Activated CD4-positive, alpha-beta T cell treated with anti-CD3 and anti-CD28 coated beads, Interleukin-2, amount 10 ng/mL, durations not matched to agents 24 days and 14 days (primary cell): ENCODE measurements at places on chromosomes 12 and 14. TPM values are rescaled to one million over a fixed set of nuclear protein-coding genes. Genes with fewer than 3 reads are reported as not detected.
A peak's percentile ranks its signal among the peaks of the same experiment; 100 is the strongest.

The DBX2 gene
- total RNA-seq = not detected in 2 replicates

DNA sequence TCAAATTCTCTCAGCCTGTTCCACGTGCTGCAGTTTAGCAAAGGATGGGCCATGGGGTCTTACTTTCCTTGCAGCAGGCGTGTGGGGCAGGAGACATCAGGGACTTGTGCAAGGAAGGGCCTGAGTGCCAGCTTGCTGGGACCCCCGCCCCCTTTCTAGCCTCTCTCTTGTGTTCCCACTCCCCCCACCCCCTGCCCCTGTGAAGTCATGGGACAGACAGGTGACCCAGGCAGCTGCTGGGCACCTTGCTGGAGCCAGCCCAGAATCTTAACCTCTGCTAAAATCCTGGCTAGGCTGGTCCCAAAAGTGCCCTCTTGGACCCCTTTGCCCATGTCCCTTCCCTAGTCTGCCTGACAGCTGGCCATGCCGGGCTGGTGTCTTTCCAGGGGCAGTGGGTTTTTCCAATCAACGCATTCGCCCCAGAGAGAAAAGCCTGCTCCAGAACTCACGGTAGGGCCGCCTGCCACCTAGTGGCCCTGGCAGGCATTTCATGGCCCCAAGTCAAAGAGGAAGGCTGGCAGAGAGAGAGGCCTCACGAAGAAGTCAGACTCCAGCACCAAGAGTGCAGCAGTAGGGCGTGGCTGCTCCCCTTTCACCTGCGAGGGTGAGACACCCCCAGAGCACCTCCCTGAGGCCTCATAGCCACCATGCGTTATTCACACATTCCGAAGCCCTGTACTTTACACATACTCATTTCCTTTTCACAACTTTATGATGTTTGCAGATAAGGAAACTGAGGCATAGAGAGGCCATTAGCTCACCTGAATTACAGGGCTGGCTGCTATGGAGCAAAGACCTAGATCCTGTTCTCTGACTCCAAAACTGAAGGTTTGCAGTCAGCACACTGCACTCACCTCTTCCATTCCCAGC lies 67.4 kb downstream of the LGMN start:
- H3K27ac ChIP-seq = peak overlapping the region; percentile 48
- peaks cover 29% of the 10 kb centered on the region for H3K4me1 ChIP-seq
- no peaks in the 10 kb centered on the region for H3K27me3 ChIP-seq
- DNase-seq = peak; percentile 93
- no peak overlapping the region for H3K4me3 ChIP-seq

DNA sequence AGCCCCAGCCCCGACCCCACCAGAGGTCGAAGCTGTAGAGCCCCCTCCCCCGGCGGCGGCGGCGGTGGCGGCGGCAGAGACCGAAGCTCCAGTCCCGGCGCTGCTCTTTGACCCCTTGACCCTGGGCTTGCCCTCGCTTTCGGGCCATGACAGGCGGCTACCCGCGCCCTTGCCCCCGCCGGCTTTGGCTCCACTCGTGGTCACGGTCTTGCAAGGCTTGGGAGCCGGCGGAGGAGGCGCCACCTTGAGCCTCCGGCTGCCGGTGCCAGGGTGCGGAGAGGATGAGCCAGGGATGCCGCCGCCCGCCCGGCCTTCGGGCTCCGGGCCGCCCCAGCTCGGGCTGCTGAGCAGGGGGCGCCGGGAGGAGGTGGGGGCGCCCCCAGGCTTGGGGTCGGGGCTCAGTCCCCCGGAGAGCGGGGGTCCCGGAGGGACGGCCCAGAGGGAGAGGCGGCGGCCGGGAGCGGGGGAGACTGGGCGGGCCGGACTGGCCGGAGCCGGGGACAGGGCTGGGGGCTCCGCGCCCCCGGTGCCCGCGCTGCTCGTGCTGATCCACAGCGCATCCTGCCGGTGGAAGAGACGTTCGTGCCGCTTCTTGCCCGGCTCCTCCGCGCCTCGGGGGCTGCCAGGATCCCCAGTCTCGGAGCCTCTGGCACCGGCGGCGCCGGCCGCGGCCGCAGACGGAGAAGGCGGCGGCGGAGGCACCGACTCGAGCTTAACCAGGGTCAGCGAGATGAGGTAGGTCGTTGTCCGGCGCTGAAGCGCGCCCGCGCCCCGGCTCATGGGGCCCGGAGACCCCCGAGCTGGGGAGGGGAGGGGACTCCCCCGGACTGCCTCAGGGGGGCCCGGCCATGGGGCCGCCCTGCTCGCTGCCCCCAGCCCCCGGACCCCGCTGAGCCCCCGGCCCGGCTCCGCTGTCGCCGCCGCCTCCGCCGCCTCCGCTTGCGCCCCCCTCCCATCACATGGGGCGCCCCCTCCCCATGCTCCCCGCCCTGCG lies 778 bp downstream of the AGAP2 start:
- H3K36me3 ChIP-seq = peaks cover 30% of the 10 kb centered on the region
- no peak for DNase-seq
- no peak overlapping the region for H3K4me3 ChIP-seq
- no peak overlapping the region for H3K27ac ChIP-seq
- no peaks in the 10 kb centered on the region for H3K27me3 ChIP-seq

- peaks cover 49% of the 10 kb centered on the region for H3K36me3 ChIP-seq
- H3K27me3 ChIP-seq = no peaks in the 10 kb centered on the region
- H3K4me1 ChIP-seq = peaks cover 22% of the 10 kb centered on the region
These were observed 430.9 kb downstream of the PCNX1 start for GRCh38 chr14:71338153-71338552.

GRCh38 chr14:55609681-55610080 lies 29.7 kb downstream of the KTN1 start:
- no peak overlapping the region for H3K4me3 ChIP-seq
- H3K27ac ChIP-seq = no peak overlapping the region
- no peak for DNase-seq
- H3K4me1 ChIP-seq = peaks cover 7% of the 10 kb centered on the region

DNA sequence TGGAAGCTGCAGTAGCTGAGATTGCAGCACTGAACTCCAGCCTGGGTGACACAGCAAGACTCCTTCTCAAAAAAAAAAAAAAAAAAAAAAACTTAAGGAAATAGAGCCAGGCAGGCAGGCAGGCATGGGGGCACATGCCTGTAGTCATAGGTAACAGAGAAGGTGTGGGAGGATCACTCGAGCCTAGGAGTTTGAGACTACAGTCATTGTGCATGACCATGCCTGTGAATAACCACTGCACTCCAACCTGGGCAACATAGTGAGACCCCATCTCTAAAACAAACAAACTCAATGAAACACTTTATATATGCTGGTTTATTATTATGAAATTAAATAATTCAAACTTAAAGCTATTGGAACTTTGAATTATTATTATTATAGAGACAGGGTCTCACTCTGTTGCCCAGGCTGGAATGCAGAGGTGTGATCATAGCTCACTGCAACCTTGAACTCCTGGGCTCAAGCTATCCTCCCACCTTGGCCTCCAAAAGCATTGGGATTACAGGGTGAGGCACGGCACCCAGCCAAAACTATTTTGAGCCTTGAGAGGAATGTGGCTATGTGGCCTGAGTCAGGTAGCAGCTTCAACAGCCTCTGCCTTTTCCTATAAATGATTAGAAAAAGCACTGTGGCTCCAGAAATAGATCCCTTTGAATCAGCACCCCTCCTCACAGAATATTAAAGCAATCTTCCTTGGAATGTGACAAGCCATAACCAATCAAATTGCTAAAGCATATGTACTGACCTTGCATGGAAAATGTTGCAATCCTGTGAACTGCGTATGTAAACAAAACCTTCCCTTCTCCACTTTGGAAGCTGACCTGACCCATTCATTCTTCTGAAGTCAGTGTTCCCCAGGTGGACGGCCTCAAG lies 34.7 kb upstream of the YY1 start:
- no peak for DNase-seq
- H3K27me3 ChIP-seq = peaks cover 8% of the 10 kb centered on the region
- peaks cover 2% of the 10 kb centered on the region for H3K4me1 ChIP-seq
- no peaks in the 10 kb centered on the region for H3K36me3 ChIP-seq

DNA sequence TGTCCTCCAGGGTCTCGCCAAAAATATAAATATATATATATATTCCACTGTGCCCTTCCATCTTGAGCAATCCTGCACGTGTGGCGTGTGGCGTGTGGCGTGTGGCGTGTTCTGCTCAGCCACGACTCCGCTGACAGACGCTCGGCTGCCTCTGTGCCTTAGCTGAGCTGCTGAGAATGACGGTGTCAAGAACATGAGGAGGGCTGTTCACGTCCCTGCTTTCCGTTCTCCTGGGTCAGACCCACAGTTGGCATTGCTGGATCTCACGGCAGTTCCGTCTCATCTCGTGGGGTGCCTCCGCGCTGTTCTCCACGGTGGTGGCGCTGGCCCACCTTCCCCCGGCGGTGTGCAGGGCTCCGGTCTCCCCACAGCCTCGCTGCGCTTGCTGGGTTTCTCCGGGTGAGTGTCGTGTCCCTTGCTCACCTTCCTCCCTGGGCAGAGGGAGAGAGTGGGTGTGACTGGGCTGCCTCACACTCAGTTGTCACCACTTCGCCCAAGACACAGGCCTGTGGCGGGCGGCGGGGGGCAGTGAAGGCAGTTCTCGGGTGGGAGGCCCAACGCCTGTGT lies 9.4 kb downstream of the GPR132 start:
- H3K27ac ChIP-seq = no peak overlapping the region
- no peaks in the 10 kb centered on the region for H3K27me3 ChIP-seq
- peaks cover 28% of the 10 kb centered on the region for H3K4me1 ChIP-seq
- no peak for DNase-seq
- no peak overlapping the region for H3K4me3 ChIP-seq
